ENCODE measurements at places on chromosomes 7 and 10.

DNA sequence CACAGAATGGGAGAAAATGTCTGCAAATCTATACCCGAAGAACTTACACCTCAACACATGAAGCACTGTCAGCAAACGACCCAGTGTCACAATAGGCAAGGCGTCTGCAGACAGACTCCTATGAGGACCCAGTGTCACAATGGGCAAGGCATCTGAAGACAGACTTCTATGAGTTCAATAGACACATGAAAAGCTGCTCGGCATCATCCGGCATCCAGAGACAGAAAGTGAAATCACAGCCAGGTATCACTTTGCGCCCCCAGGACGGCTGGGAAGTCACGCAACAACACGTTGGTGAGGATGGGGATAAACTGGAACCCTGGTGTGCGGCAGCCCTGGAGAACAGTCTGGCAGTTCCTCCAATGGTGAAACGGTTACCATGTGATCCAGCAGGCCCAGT lies 273.2 kb downstream of the ELFN1 start:
- no peak for DNase-seq

DNA sequence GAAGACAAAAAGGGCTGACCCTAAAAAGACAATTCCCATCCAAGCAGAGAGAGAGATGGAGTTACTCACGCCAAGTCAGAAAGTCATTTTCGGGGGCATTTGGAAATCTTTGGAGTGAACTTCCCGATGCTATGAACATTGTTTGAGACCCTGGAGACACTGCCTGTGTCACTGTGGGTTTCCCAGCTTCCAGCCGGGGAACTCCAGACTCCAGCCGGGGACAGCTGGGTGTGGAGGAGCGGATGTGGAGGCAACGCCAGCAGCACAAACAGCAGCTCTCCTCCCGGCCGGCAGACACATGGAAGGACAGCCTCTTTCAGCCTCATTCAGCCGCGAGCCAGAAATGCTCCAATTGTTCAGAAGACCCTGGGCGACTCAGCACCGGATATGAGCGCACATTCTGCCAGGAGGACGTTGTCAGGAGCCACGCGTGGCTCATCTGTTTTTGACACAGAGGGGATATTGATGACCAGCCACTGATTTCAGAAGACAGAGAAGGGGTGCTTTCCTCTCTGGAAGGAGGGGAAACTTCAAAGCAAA lies 97.6 kb downstream of the PRPF18 start:
- peak; percentile 87 for DNase-seq

GRCh38 chr10:33981301-33981700 lies 646.8 kb upstream of the NRP1 start:
- DNase-seq = no peak

GRCh38 chr7:24245362-24245761 lies 38.6 kb upstream of the NPY start:
- DNase-seq = no peak

DNA sequence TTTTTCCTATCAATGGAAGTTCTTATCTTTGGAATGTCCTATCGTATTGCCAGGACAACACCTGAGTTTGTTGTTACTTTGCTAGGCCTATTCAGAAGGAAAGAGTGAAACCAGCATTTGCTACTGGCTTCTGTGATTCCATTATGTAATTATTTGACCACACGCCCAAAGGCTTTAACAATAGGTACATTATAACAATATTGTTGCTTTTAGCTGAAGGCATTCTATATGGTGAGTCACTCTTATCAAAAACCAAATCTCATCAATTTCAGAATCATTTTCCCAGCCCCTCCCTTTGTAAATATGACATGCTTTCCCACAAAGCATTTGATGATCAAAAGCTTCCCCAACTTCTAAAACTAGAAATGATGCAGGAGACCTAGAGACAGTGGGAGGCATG lies 294.4 kb upstream of the NEBL start:
- DNase-seq = no peak

DNA sequence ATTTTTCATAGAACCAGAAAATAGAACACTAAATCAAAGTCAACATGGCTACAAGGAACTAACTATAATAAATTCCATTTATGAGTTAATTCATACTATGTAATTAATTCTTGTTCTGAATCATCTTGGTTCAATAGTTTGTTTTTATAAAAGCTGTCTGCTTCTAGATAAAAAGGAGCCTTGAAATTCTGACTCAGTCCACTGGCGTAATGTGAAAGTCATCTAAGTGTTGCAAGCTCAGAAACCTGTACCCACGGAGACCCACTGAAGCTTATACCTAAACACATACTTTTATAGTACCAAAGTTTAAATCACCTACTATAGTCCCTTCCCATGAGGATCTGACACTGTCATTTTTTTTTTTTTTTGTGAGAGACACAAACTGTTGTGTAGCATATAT lies 489.4 kb downstream of the SEMA3D start:
- DNase-seq = no peak

DNA sequence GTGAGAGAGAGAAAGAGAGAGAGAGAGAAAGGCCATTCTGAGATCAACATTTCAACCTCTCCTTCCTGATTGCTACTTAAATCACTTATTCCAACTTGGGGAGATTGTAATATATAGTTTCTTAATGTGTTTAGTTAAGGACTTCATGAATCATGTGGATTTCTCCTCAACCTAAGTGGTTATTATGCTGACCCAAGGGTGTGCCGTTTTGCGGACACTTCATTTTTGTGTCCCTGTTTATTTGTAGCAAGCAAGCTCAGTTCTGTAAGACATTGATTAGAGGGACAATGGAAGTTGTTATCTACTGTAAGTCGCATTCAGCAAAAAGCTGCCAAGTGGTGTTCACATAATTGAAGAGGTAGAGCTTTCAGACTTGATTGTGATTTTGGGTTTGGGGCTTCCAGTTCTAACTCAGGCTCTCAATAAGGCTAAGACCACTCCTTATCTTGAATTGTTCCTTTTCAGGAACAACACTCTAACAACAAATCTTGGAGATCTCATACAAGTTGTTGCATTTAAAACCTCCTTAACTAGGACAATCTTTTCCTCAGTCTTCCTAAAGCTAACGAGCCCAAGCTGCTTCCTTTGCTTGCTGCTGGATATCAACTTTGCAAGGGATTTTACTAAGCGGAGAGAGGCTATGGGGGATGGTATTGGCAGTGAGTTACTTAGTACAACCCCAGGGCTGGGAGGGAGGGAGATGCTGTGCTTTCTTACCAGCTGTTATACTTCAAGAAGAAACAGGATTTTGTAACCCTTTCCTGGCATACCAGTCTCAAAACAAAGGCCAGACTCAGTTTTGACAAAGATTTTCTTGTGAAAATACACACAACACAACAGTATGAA lies 19.8 kb upstream of the COL1A2 start:
- DNase-seq = no peak
